T-helper 2 cell (primary cell): ENCODE measurements at places on chromosomes 11 and 22.
A peak's percentile ranks its signal among the peaks of the same experiment; 100 is the strongest.

- DNase-seq = no peak
Observed at GRCh38 chr11:61378713-61379313, 13.6 kb upstream of the TMEM216 start.

- DNase-seq = no peak
Observed at GRCh38 chr11:75570559-75571139, 8.6 kb downstream of the SERPINH1 start.

DNA sequence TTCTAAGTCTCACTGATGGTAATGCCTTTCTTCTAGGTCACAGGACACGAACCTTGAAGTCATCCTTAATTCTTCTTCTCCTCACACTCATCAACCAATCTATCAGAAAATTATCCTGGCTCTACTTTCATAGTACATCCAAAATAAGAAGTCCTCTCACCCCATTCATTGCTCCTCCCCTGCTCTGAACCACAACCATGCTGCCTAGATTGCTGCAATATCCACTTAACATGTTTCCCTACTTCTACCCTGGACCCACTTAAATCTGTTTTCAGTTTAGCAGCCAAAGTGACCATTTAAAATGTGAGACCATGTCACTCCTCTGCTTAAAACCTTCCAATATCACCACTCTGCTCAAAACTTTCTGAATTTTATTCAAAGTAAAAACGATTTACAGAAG, 445.9 kb upstream of the FAT3 start:
- DNase-seq = no peak

GRCh38 chr11:30983143-30983542, 386.4 kb downstream of the DCDC1 start:
- no peak for DNase-seq

- no peak for DNase-seq
Observed at GRCh38 chr11:70498171-70498571, 99.8 kb downstream of the CTTN start.

DNA sequence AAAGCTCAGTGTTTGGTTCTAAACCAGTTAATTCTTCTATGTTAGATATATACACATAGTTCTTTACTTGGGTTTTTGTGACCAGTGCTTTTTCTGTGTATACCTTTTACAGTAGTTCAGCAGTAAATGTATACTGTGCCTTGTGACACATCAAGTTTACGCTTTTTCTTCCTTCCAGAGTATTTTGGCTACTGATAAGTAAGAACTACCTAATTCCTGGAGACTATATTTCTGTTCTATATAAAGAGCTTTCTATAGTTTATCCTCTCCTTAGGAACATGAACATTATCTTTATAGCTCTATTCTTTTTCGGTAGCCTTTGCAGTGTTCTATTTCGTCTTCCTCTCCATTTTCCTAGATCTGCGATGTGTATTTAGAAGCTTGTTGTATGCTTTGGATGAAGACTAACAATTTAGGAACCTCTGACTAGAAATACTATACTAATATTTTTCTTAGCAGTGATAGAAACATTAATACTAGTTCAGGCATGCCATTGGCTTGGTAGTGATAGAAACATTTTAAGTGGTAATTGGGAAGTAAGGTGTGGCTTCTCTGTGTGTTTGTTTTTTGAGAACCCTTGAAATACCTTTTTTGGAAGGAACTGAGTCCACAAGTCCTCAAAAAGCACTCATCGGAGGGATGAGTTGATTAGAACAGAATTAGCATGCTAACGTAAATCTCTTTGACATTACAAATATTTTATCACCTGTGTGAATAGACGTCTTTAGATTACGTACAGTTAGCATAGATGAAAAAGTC, 74.6 kb downstream of the ARHGEF12 start:
- DNase-seq = no peak

DNA sequence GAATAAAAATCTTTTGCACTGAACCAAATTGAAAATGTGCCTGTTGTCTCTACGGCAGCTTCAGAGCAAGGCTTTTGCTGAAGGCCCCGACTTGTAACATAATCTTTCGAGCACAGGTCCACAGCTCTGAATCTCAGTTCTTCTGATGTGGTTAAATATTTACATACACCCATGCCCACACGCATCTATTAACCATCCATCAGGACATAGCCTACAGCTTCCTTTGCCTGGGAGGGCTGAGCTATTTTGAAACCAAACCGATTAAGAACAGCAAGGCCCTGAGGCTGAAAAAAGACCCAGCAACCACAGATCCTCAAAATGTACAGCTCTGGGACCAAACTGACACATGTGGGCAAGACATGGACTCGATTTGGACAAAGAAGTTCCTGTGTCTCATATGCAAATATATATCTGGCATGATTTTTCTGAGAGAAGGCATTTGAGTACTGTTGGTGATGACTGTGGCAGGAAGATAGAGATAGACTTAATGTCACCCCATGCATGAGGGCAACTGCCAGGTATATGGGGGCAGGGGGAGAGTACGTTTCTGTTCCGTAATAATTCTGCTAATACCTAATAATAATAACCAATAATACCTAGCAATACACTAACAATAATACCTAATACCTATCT, 322.7 kb upstream of the PLET1 start:
- DNase-seq = no peak

GRCh38 chr11:75652936-75653335, 15.9 kb downstream of the MAP6 start:
- DNase-seq = no peak

DNA sequence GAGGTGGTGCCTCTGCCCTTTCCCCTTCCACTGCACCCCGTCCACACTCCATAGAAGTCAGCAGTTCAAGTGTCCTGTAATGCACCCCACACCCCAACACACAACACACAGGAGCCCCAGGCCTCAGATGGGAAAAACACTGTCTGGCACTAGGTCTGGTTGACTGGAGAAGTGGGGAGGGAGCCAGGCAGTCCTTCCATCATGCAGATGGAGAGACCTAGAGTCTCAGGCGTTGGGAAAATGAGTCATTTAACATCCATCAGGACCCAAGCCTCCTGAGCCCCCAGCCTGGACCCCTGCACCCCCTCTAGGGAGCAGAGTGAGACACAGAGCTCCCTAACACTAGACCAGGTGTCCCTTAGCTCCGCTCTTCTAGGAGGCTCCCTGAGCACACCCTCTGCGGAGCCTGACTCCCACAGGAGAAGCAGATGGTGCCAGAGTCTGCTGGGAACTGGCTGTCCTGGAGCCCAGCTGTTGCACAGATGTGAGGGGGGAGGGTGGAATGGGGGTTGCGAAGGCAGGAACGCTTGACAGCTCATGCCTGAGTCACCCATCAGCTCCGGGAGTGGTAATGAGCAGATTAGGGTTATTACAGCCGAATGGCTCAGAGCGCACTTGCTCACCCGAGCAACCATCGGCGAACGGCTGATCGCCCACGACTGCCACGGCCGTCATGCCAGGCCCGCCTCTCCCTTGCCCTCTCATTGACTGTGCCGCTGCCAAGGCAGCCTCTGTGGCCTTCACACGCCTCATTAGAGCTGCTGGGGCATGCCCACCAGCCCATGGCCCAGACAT, 22.1 kb upstream of the SYT7 start:
- no peak for DNase-seq

DNA sequence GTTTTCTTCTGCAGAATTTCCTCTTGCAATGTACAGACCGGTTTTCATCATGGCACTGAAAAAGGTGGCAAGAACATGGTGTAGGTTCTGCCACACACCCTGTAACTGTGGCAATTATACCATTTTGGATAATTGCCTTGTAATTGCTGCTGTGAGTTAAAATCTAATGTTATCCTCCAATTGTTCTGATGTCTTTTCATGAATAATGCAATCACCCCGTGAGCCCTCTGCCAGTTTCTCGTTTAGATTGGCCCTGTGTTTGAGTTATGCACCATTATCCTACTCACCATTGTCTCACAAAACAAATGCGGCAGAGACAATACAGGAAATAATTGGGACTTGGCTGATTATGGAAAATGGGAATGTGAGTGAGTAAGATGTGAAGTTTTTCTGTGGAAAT, 61.8 kb upstream of the MTNR1B start:
- DNase-seq = no peak

GRCh38 chr11:77172666-77172982, 44.6 kb downstream of the MYO7A start:
- DNase-seq = no peak

DNA sequence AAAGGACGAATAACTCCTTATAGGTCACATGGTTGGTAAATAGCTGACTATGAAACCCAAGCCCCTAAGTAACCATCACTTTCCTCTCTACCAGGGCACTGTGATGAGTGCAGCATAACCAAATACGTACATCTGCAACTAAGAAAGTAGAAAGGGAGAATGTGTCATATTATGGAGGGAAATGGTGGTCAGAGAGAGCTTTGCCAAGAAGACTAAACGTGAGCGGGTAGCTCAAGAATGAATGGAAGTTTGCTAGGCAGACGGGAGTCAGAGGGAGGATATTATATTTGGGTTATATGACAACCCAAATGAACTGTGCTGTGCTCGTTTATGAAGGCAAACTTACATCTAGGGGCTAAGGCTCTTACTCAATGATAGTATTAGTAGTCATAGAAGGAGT, 537.3 kb downstream of the OPCML start:
- no peak for DNase-seq

GRCh38 chr22:22812031-22812905, 75.3 kb upstream of the IGLL5 start:
- DNase-seq = no peak

DNA sequence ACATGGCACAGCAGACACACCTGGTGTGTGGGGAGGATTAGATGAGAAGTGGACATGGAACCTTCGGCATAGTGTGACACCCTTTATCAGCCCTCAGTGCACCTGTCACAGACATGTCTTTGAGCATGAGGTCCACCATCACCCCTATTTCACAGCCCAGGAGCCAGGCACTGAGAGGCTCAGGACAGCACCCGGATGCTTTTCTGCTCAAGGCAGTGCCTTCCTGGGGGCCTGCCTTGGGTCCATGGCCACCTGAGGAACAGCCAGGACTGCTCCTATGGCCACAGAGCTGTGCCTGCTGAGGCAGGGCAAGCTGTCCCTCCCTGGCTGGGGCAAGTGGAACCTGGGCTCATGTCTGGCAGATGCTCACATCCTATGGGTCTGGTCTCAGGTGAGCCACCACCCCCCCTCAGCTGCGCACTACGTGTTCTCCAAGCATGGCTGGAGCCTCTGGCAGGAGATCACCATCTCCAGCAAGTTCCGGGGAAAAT, 75.8 kb downstream of the MORC2 start:
- DNase-seq = no peak

- no peak for DNase-seq
Observed at GRCh38 chr11:134536677-134537076, 124.6 kb upstream of the B3GAT1 start.

- no peak for DNase-seq
Observed at GRCh38 chr11:24678703-24679348, 182.0 kb downstream of the LUZP2 start.

DNA sequence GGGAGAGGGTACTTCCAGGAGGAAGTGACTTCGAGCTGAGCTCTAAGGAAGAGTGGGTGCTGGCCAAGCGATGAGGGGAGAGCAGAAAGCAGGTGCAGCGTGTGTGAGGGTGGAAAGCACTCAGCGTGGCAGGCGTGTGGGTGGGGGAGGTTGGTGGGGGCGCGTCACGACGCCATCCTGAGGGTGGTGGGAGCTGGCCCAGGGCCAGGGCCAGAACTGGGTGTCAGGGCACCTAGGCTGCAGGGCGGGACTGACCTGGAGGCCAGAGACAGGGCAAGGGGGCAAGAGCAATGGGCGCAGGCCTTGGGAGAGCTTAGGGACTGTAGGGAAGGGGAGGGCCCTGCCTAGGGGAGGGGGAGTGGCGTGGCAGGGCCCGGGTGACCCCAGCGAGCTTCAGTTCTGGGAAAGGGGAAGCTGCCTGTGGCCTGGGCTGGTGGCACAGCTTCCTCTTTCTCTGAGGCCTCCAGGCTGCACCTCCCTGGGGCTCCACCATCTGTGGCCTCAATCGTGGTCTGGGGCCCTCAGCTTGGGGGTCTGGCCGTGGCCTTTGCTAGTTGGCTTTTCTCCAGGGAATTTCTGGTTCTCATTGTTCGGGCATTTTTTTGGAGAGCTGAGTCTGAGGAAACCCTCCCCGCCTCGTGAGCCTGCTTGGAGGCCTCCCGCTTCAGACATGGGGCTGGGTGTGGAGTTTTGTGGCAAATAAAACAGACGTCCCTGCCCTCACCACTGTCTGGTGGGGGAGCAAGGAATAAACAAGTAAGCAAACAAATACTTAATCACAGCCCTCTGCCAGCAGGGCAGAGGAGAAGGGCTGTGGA, 8.9 kb downstream of the RELT start:
- no peak for DNase-seq

- DNase-seq = peak; percentile 15
Observed at GRCh38 chr11:125591649-125592304, 875 bp upstream of the STT3A start.

GRCh38 chr11:127238321-127238720, 237.8 kb upstream of the KIRREL3 start:
- DNase-seq = no peak

DNA sequence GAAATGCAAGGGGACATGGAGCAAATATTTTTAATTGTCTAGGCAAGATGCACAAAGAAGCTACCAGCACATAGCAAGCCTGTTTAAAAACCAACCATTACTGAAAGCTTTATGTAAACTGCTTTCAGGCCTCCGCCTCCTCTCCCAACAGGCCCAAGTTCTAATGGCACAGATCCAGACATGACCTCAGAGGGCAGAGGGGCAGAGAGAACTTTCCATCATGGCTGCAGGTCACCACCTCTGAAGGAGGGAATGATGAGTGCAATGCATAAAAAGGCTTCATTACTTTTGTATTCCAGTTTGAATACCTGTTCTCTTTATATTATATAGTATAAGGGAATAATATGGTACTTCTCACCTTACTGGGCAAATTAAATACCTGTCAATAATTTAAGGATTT, 15.2 kb downstream of the DDX17 start:
- no peak for DNase-seq

- no peak for DNase-seq
Observed at GRCh38 chr11:15769203-15769602, 587.1 kb downstream of the SOX6 start.

DNA sequence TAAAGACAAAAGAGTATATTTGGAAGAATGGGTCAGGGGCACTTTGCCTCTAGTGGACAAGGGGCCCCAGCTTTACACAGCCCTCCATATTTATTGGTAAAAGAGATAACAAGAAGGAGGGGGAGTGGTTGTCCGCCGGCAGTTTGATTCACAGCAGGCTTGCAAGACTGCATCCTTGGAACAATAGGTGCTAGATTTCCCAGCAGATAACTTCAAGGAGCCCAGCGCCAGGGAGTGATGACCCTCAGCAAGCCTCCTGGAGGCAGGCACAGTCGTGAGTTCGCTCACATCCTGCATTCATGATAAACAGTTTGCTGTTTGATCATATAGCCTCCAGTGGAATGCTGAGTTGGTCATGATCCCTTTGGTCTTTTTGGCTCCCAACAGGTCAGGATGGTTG, 67.8 kb upstream of the INCENP start:
- DNase-seq = no peak
